ENCODE measurements at places on chromosomes 4 and X. TPM values are rescaled to one million over a fixed set of nuclear protein-coding genes. Genes with fewer than 3 reads are reported as not detected.

DNA sequence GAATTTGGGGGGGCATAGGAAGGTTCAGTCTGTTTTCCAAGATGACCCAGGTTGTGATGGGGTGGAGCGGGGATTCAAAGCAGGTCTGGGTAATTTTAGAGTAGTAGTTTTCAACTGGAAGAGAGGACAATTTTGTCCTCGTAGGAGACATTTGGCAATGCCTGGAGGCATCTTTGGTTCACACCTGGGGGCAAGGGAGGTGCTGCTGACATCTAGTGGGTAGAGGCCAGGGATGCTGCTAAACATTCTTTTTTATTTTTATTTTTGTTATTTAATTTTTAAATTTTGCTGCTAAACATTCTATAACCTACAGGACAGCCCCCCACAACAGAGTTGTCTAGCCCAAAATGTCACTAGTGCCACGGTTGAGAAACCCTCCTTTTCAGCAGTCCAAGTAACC, 1.9 kb downstream of the RAB9A start:
- no peak for DNase-seq

- DNase-seq = no peak
Observed at GRCh38 chrX:135015523-135016245, 6.7 kb downstream of the RTL8B start.

- no peak for DNase-seq
Observed at GRCh38 chr4:189440716-189441115, 500.0 kb upstream of the FRG1 start.

GRCh38 chr4:151860561-151861093, 99.8 kb upstream of the GATB start:
- DNase-seq = no peak

C1QTNF7 gene
- 7.4 TPM for total RNA-seq

MAGEA8 gene
- not detected for total RNA-seq

PLS3 gene
- 57.0 TPM for total RNA-seq

DNA sequence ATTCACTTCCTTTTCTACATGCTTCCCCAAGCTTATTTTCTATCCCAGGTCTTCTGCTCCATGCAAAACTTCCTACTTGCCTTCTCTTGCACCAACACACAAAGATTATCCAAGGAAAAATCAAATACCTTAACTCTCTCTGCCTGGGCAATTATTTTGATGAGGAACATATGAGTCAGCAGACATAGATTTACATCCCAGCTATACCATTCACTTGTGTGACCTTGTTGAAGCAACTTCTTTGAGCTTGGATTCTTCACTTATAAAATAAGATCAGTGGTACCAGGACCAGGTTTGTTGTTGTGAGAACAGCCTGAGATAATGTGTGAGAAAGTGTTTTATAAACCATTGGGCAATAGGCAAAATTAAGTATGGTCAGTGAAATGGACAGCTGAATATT, 39.1 kb upstream of the TMEM192 start:
- no peak for DNase-seq

CYTL1 gene
- total RNA-seq = 1.4 TPM

GPR119 gene
- not detected for total RNA-seq

- DNase-seq = no peak
Observed at GRCh38 chr4:36128689-36129088, 115.6 kb downstream of the ARAP2 start.

GRCh38 chr4:157115613-157116335, 39.8 kb downstream of the GLRB start:
- DNase-seq = no peak

- no peak for DNase-seq
Observed at GRCh38 chrX:97790850-97791249, 907.1 kb downstream of the RPA4 start.

FRAS1 gene
- total RNA-seq = 5.0 TPM

DNA sequence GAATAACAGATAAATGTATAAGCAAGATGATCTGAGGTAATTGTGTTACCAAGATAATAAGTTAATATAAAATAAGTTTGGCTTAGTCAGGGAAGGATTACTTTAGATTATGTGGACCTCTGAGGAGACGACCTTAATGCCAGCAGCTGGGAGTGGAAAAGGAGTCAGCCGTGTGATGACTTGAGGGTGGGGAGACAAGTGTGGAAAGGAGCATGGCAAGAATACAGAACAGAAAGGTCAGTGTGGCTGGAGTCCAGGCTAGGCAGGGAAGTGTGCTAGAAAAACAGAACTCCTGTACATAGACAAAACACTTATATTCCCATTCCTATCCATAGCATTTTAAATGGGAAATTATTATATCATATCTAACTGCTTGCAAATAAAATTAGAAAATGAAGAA, 138.8 kb downstream of the PDLIM5 start:
- no peak for DNase-seq
